ENCODE measurements at places on chromosomes 16 and 17. TPM values are rescaled to one million over a fixed set of nuclear protein-coding genes. Genes with fewer than 3 reads are reported as not detected.

Gene TNFRSF13B
- total RNA-seq = not detected

Gene KLHL11
- 24.7 TPM for total RNA-seq

Gene PLD6
- total RNA-seq = 2.4 TPM

Gene EPOP
- total RNA-seq = 2.6 TPM

Gene FAM171A2
- total RNA-seq = 3.7 TPM

Gene HBM
- total RNA-seq = not detected

Gene ZNF629
- total RNA-seq = 6.1 TPM

Gene MAF
- total RNA-seq = 0.40 TPM

Gene GDPD1
- 3.2 TPM for total RNA-seq

Gene PITPNC1
- total RNA-seq = 7.3 TPM

Gene PDILT
- total RNA-seq = not detected

Gene NPIPB6
- not detected for total RNA-seq

Gene GPR139
- not detected for total RNA-seq

Gene NPIPB9
- 0.99 TPM for total RNA-seq

Gene GPRC5C
- total RNA-seq = not detected

Gene KRTAP2-1
- total RNA-seq = not detected

Gene MPP2
- 0.92 TPM for total RNA-seq

Gene NGFR
- 0.07 TPM for total RNA-seq

Gene SEC14L1
- total RNA-seq = 400 TPM

Gene LGALS3BP
- 2.3 TPM for total RNA-seq

Gene NSMCE1
- total RNA-seq = 73.2 TPM

Gene BICDL2
- not detected for total RNA-seq

Gene PRSS33
- total RNA-seq = not detected

Gene HOXB1
- total RNA-seq = not detected

Gene SEZ6
- total RNA-seq = not detected

Gene SDR42E2
- total RNA-seq = 0.07 TPM

Gene ESRP2
- 0.25 TPM for total RNA-seq

Gene ACAP1
- total RNA-seq = not detected

Gene SPAG5
- 58.3 TPM for total RNA-seq

Gene PLLP
- 8.4 TPM for total RNA-seq

Gene KRTAP2-2
- not detected for total RNA-seq

Gene SAMD14
- total RNA-seq = 4.1 TPM

Gene GSDMA
- total RNA-seq = not detected

Gene RTN4RL1
- not detected for total RNA-seq

Gene SPATA22
- total RNA-seq = 0.07 TPM

Gene RGS11
- total RNA-seq = 2.7 TPM

Gene GPR179
- not detected for total RNA-seq

Gene PLK1
- total RNA-seq = 47.7 TPM

Gene NPIPB12
- total RNA-seq = 12.5 TPM

Gene ALDOC
- 53.9 TPM for total RNA-seq

Gene GCGR
- total RNA-seq = not detected

Gene PRAC2
- total RNA-seq = not detected

Gene IRF8
- total RNA-seq = not detected

Gene TM4SF5
- total RNA-seq = not detected

Gene CRHR1
- not detected for total RNA-seq

Gene SLC6A2
- total RNA-seq = not detected

Gene MRPL12
- 17.1 TPM for total RNA-seq

Gene KIF19
- 2.0 TPM for total RNA-seq

All from pulmonary artery endothelial cell (primary cell).